ENCODE measurements at places on chromosomes 5 and 9.

DNA sequence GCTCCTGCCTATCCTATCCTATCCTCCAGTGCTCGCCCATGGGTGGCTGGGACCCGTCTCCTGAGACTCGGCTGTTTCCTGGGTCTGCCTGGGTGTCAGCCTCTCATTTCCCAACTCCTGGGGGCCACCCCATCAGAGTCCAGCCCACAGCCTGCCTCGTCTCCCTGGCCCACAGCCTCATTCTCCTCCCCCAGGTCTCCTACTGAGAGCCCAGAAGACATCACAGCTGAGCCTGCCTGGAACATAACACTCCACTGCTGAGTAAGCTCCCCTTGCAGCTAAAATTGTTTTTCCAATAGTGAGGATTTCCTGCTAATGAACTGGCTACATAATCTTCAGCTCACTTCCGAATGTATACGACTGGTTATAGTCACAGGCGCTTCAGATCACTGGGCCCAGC, 95.3 kb downstream of the TTLL11 start:
- peak; percentile 65 for DNase-seq

DNA sequence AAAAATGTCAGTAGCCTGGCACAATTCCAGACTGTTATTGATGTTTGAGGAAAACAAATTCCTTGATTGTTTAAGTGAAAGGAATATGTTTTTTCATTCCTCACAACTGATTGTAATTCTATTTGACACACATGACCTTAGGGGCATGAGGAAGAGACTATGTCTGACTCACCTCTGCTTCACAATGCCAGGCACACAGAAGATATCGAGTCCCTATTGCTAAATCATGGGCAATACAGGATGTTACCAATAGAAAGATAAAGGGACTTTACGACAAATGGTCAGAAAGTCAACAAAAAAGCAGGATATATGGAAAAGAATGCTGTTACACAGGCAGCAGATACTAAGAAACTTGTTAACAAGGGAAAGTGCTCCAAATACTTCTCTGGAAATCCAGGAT, 1903.5 kb downstream of the EFNA5 start:
- DNase-seq = no peak

DNA sequence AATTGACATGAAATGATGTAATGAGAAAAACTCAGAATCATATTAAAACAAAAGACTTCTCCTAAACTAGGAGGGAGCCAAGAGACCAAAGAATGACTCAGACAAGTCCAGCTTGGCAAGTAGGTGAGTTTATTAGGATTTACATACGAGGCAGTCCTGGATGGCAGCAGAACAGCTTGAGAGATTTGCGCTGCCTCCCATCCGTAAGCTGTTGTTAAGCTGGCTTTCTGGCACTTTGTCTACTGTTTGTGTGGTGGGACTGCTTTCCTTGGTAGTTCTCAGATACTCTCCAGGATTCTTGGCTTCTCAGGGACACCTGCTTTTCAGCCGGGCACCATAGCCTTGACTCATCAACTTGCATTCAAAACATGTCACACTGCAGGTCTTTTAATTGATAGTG, 57.6 kb downstream of the COX7C start:
- no peak for DNase-seq

DNA sequence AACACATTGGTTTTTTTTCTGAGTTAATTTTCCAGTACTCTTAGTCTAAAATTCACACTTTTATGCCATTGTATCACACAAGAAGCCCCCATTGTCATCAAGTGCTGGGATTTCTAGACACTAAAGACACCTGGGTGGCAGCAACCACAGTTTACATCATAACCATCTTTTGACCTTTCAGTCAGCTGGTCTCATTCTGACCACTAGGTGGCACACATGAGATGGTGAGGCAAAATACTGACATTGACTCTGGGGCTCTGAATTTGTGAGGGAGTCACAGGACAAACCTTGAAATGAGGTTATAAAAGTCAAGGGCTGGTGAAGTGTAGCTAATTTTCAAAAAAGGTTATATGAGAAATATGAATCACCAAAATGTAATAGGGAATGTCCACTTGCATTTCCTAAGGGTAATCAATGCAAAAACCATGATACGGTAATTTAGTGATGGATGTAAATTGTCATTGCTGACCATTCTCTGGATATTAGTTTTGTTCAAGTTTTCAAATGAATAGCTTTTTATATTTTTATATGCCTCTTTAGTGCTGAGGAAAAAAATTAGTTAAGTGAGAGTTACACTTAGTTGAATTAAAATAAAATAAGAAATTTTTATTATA, 229.4 kb downstream of the DMAC1 start:
- DNase-seq = peak; percentile 33

- DNase-seq = no peak
Observed at GRCh38 chr5:14356305-14356704, 213.2 kb downstream of the TRIO start.

- DNase-seq = peak; percentile 88
Observed at GRCh38 chr5:378301-378891, 56.9 kb downstream of the AHRR start.

GRCh38 chr5:160348080-160348479, 22.3 kb downstream of the C1QTNF2 start:
- DNase-seq = no peak

Data from IMR-90 (cell line).